ENCODE measurements at places on chromosomes 2 and 18.

GRCh38 chr2:48578313-48578712 is 39.3 kb upstream of the GTF2A1L start:
- no peak for DNase-seq

DNA sequence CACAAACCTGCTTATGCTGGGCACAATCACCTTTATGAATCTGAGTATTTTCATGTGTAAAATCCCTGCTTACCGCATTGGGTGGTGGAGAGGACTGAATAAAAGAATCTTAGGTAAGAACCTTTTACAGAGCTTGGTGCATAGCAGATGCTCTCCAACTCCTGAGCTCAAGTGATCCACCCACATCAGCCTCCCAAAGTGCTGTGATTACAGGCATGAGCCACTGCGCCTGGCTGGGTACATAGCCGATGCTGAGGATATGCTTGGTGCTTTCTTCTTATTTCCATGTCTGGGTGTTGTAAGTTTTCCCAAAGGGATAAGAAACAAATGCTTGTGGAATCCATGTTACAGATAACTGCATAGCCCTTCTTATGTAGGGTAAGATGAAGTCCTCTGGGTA is 244.3 kb upstream of the PXDN start:
- DNase-seq = no peak

- no peak for DNase-seq
Observed at GRCh38 chr2:100073110-100073509, 69.3 kb downstream of the AFF3 start.

- no peak for DNase-seq
Observed at GRCh38 chr2:172200495-172201085, 97.9 kb upstream of the DLX2 start.

- DNase-seq = no peak
Observed at GRCh38 chr2:11257078-11257477, 87.4 kb downstream of the ROCK2 start.

DNA sequence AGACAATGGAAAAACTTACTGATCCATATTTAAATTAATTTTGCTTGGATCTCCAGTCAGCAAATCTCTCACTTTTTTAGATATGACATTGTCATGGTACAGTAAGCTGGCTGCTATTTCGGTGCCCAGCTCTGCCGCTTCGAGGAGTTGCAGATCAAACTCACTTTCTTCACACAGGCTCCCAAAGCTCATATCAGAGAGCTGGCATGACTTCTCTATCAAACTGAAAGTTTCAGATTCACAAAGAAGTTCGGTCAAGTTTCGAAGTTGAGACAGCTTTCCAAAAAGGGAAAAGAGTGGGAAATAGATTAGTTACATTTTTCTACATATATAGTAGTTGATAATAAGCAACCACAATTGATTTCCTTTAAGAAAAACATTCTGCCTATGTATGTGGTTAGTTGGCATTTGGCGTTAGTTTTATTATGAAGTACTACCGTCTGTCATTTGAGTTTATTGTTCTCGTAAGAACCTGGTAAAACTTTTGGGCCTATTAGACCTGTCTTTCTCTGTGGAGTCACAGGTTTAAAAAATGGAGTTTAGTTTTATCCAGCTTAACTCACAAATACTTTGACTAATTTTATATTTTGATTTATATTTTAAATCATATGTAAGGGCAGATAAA is 118.8 kb downstream of the ABCA12 start:
- DNase-seq = no peak

DNA sequence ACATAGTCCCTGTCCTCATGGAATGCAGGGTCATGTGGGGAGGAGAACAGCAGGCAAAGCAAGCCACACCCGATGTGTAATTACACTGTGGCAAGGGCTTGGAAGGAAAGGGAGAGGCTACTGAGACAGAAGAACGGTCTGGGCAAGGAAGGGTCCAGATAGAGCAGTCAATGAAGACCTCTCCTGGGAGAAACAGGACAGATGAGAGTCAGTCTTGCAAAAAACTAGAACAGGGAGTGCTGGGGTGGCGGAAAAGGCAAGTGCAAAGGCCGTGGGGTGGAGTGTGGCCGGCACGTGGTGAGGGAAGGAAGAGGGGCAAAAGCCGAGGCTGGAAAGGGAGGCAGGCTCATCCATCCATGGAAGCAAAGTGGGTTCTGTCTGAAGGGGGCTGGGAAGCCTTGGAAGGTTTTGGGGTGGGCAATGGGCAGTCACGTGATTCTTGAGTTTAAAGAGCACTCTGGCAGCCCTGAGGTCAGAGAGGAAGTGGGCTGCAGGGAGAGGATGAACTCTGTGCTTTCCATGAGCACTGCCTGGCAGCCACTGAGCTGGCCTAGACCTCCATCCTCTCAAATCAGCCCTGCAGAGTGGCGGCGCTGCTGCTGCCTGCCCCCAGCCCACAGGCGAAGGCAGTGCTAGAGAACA is 182.2 kb downstream of the INHBB start:
- DNase-seq = no peak

DNA sequence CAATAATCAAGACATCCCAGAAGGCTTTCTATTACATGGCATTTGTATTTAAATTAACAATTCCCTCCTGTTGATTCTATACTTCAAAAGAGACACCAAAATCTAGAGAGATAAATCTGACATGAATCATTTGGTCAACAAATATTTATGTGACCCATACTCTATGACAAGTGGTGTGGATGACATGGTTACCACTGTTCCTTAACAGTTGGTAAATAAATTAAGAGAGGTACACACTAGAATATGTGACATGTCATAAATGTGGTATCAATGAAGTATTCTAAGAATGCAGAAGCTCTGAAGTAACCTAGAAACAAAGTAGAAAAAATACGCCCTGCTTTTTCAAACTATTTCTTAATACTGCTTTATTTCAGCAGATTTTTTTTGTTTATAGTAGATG is 255.4 kb downstream of the EXOC6B start:
- no peak for DNase-seq

DNA sequence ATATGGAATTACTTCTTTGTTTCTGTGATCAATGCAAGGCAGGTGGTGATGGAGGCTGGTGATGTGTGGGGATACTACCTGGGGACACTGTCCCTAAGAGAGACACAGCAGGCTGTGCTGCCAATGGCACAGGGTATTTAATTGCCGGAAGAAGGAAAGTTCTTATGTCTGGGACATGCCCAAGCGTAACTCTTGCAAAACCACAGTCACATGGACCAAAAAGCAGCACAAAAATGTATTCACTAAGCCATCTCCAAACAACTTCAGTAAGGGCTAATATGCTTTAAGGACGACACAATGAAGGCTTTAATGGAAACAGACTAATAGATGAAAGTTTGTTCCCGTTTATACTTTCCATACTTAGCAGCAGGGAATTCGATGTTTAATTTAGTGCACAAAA is 49.7 kb upstream of the AP1S3 start:
- no peak for DNase-seq

DNA sequence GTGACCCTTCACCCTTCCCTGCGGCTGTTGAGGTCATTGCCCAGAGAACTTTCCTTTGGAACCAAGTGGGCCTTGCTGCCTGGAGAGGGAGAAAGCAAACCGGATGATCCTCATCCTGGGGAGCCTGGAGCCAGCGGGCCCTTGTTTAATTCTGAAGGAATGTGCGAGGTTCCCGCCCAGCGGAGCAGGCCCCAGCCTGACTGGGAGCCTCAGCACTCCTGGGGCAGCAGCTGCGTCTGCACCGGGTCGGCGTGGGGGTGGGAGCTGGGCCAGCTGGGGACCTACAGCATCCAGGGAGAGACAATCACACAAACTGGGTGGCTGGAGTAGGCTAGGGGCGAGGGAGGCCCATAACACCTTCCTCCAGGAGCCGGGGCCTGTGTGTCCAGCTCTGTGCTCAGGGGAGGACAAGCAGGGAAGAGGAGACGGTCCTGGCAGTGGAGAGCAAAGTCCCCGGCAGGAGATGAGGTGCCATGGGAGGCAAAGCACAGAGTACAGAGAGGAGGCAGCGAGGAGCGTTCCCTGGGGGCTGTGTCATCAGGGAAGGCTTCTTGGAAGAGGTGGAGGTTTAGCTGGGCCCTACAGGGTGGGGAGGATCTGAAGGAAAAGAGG is 61.9 kb upstream of the HAAO start:
- no peak for DNase-seq

DNA sequence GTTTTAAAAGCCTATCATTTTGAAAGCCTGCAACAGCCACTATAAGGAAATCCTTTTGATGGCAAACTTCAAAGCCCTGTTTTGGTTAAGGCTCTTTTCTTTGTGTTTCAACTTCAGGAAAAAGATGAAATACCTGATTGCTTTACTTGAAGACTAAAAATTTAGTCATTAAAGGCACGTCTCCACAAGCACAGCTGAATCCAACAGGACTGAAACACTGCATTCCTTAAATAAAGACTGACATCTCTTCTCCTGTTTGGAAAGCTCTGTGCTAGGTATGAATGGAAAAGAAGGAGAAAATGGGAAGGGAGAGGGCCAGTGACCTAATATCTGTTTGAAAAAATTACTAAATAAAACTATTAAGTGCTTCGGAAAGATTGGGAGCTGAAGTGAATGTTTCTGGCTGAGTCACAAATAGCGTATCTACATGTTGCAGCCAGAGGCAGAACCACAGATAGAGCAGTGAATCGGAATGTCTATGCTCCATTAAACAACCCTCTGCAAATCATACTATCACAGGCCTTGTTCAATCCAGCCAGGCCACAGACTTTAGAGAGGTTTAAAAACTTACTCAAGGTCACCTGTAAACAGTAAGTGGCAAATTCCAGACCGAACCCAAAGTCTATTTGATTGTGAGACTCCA is 21.1 kb upstream of the RALBP1 start:
- no peak for DNase-seq

GRCh38 chr18:38077229-38077628 is 511.6 kb upstream of the CELF4 start:
- DNase-seq = no peak

- DNase-seq = no peak
Observed at GRCh38 chr2:124327303-124327702, 302.2 kb downstream of the CNTNAP5 start.

- no peak for DNase-seq
Observed at GRCh38 chr18:38961880-38962279, 1396.3 kb upstream of the CELF4 start.

DNA sequence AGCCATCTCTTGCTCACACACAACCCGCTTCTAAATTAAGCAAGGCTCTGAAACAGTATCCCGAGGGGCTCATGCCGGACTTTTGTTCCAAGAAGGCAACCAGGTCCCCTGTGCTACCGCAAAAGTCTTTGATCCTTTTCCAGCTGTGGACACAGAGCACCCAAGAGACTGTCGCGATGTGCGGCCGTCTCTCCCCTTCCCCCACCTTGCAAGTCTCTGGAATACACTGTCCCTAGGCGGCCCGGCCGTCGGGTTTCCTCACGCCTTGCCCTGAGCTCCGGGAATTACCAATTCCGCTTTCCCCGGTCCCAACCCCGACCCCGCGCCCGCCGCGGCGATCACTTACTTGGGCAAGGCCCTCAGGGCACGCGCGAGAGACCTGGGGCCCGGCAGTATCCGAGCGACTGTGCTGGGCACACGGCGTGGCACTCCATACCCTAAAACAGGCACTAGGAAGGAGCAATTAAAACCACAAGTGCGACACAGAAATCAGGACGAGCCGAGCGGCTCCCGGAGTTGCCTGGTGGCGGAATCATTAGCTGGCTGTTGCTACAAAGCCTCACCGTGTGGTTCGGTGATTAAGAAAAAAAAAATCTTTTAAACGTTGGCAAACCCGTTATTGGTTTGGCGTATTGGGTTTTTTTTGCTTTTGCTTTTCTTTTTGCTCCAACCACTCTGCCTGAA is 2.2 kb upstream of the DLX1 start:
- DNase-seq = no peak

DNA sequence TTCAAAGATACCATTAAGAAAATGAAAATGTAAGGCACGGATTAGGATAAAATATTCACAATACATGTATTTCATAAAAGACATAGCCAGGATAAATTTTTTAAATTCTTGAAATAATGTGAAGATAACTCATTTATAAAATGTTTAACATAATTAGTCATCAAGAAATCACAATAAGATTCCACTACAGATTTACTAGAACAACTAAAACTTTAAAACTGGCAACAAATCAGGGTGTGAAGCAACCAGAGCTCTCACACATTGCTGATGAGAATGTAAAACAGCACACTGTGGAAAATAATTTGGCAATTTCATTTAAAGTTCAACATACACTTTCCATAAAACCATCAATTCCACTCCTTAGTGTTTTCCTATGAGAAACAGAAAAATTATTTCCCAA is 89.6 kb upstream of the UBE2E3 start:
- no peak for DNase-seq

DNA sequence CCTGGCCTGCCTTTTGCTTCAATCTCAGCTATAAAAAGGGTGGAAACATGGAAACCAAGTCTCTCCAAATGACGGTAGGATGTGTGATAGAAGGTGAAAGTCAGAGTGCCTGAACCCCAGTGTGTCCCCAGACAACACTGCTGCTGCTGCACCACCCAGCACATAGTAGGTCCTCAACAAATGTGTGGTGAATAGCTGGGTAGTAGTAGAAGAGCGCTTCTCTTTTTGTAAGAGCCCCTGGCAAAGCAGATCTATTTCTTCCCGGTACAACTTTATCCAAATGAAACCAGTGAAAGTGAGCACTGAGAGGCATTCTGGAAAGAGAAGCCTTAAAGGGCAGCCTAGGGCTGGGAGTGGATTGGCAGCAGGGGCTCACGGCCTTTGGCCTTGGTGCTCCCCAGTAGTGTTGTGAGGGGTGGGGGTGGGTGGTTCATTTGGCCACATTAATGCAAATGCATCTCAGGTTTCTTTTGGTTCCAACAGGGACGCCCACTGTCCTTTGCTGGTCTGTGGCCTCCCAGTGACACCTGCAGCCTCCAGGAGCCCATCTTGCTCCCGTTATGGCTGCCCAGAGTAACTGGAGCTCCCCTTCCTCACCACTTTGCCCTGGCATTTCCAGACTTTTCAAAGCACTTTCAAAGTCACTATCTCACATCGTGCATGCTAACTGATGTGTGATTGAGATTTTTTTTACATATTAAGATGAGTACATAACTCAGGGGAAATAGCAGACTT is 304.3 kb upstream of the EPAS1 start:
- no peak for DNase-seq

GRCh38 chr2:106097038-106098000 is 96.8 kb downstream of the UXS1 start:
- DNase-seq = no peak

- no peak for DNase-seq
Observed at GRCh38 chr2:31081492-31081891, 56.7 kb downstream of the GALNT14 start.

DNA sequence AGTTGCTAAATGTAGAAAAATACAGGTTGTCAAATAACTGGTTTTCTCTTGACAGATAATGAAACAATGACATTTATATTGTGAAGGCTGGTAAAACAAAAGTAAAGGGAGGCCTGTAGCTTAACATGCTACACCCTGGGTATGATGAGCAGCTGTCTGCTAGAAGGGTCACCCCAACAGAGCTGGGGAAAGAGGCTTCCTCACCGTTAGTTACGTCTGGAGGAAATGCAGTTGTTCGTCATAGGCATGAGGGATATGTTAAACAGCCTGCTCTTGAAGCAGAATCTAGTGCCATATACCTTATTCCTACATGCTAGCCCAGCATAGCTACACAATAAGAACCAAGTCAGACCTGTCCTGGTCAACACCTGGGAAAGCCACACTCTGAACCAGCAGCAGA is 49.9 kb downstream of the LPIN2 start:
- DNase-seq = no peak

Measured in activated CD8-positive, alpha-beta memory T cell treated with anti-CD3 and anti-CD28 coated beads for 4 hours (primary cell).